HuH-7.5 (cell line): ENCODE measurements at places on chromosomes 12 and 14.

- no peak for DNase-seq
Measured at GRCh38 chr14:102474934-102475333, 34.6 kb downstream of the ANKRD9 start.

DNA sequence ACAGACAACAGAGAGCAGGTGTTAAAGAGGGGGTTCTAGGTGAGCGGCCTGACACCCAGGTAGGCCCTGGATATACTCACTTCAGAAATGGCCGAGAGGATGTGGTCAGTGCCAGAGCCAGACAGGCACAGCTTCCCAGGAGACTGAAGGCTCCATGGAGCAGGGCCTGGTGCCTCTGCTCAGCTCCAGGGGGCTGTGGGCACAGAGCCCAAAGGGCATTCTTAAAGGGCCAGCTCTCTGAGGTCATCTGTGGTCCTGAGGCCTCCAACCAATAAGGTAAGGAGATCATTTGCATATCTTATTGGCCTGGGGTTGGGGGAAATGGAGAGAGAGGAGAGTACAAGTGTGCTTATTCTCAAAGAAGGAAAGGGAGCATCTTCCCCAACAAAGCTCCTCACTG lies 9.7 kb upstream of the PCK2 start:
- DNase-seq: no peak

DNA sequence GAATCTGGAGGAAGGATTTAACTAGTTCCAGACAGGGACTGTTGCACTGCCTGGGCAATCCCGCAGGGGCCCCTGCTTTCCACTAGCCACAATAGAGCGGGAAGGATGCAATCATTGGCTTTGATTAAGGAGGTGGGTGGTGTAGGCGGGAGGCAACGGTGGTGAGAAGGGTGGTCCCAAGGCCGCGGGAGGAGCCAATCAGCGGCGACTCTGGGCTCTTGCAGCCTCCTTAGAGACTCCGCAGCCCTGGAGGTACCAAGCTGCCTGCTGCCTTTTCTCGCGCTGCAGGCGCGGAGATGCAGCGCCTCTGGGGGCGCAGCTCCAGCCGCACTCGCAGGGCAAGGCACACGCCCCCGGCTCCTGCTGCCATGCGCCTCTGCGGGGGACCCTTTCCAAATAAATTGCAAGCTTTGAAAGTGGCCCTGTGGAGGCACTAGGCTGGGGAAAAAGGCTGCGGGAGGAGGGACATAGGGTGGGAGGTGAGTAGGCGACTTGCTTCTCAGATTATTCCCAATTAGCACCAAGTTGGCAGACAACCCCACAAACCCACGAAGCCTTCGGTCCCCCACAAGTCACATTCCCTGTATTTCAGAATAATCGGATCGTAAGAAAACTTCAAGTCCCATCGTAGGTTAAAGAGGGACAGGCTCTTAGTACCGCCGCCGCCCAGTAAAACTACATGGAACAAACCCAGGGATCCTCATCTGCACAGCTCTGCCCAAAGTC lies 858 bp upstream of the KCNA1 start:
- no peak for DNase-seq

GRCh38 chr12:77315407-77315806 lies 250.0 kb upstream of the E2F7 start:
- no peak for DNase-seq

GRCh38 chr14:42921901-42922300 lies 1315.2 kb downstream of the LRFN5 start:
- no peak for DNase-seq

- no peak for DNase-seq
Measured at GRCh38 chr12:66065150-66065549, 65.4 kb downstream of the LLPH start.

GRCh38 chr14:23327947-23328744 lies 6.9 kb downstream of the PABPN1 start:
- peak; percentile 74 for DNase-seq

DNA sequence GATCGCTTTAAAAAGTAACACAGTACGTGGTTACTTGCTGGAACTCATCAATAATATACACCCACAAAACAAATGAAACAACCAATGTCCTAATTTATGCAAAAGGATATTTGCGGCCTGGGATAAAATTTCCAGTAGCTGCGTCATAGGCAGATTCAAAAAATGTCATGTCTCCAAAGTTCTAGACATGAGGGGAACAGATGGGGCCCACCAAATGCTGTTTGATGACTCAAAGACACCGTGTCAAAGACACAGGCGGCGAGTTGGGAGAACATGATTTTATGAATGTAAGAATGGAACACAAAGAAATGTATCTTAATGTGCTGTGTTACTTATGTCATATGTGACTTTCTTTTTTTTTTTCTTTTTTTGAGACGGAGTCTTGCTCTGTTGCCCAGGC lies 34.3 kb upstream of the NCOR2 start:
- no peak for DNase-seq

- DNase-seq: no peak
Measured at GRCh38 chr14:50892255-50892654, 20.4 kb downstream of the ABHD12B start.

- no peak for DNase-seq
Measured at GRCh38 chr14:91399868-91400640, 17.6 kb downstream of the CCDC88C start.
